Stromal cell of bone marrow (primary cell): ENCODE measurements at places on chromosomes 12 and 14.
A peak's percentile ranks its signal among the peaks of the same experiment; 100 is the strongest.

- DNase-seq, result no peak
Measured at GRCh38 chr12:68886636-68887572, 46.1 kb downstream of the CPM start.

DNA sequence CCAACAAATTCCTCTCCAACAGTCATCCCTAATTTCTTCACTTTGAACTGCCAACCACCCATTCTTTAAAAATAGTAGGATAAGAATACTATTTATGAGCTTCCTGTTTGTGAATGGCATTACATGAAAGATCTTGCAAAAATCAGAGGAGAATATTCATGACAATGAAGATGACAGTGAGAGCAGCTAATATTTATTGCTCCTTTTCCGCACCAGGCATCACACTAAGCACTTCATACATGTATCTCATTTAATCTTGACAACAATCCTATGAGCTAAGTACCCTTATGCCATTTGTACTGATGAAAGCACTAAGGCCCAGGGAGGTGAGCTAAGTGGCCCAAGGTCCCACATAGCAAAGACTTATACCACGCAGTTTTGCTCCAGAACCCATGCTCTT, 37.3 kb upstream of the CAPRIN2 start:
- no peak for DNase-seq

GRCh38 chr14:78829274-78829673, 659.1 kb downstream of the NRXN3 start:
- no peak for DNase-seq

DNA sequence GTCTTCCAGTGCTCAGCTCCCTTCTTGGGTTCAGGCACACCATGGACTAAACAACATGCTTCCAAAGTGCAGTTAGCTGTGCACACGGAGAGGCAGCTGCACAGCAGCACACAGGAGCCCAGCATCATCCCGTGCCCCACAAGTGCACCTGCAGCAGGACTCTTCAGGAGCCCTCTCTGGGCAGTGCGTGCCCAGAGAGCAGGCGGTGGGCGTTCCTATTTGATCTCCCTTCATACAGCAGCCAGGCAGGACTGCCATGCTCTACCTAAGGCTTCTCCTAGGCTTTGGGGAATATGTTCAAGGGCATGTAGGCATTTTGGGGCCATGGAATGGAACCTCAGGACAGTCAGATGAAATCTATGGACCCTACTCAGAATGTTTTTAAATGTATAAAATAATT, 35.5 kb downstream of the ANO2 start:
- DNase-seq, result no peak

- DNase-seq, result no peak
Measured at GRCh38 chr14:70257526-70257925, 68.8 kb upstream of the SLC8A3 start.

- DNase-seq, result peak; percentile 38
Measured at GRCh38 chr14:99821519-99822508, 28.6 kb downstream of the EML1 start.

DNA sequence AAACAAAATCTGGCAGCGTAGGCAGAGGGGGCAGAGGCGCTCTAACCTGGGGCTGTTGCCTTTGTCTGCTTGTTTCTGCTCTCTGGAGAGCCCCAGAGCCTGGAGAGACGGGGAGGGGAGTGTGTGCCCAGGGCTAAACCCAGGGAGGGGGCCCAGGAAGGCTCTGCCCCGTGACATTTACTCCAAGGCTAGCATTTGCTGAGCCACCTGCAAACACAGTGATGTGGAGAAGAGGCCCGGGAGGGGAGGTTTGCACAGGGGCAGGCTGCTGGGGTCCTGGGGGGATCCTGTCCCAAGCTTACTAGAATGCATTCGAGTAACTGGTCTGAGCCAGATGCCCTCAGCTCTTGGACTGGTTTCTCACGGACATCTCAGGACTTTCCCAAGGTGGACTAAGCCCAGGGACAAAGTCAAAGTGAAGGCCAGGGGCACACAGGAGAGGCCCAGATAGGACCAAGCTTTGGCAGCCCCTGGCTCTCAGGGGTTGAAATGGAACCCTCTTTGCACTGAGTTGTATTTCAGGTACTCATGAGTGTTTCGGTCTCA, 12.0 kb downstream of the MEG3 start:
- no peak for DNase-seq

- DNase-seq, result no peak
Measured at GRCh38 chr12:51915951-51916350, 8.6 kb downstream of the ACVRL1 start.

GRCh38 chr12:25401547-25402345, 151.0 kb upstream of the KRAS start:
- no peak for DNase-seq

DNA sequence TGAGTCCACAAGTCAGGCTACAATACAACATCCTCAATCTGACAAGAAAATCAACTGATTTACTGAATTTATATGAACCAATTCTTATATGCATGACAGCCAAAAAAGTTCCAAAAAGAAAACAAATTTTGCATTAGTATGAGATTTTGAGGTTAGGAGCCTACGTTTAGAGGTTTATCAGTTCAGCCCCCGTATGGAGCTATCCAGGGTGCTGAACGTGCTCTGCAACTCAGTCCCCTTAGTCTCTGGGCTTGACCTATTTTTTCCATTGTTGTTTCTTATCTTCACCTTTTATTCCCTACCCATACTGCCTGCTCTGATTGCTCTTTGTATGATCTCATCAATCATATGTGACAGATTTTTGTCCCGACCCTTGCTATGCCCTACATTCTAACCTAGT, 693.0 kb downstream of the NRXN3 start:
- peak; percentile 2 for DNase-seq
